Activated T-helper 17 cell treated with anti-CD3 and anti-CD28 coated beads, Interleukin-2, amount 50 U/mL, for 72 hours (primary cell): ENCODE measurements at places on chromosomes 16 and 17.

DNA sequence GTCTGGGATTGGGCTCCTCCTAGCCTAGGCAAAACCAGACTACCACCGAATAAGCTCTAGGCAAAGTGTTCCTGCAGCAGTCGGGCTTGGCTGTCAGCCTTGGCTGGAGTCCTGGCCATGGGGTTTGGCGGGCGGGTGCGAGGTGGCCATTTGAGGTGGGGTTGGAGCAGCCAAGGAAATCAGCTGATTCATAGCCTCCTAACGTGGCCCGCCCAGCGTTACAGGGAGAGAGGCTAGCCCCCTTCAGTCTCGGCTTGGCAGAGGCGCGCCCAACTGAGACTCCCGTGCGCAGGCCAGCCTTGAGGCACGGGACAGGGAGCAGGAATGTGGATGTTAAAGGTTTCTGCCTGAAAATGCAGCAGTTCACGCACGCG is 1.9 kb downstream of the PMP22 start:
- ATAC-seq: no peak

DNA sequence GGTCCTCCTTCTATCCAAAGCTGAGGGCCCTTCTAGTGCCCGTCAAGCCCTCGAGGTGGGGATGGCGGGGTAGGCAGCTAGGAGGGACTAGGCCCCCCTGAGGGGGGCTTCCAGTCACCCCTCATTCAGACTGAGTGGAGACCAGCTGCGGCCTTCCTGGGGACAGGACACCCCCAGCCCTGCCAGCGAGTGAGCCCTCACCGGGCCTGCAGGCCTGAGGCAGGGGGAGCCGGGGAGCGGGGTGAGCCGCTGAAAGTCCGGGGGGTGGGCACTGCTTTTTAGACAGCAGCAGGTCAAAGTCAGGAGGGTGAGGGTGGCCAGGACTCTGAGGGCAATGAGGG is 8.7 kb upstream of the KREMEN2 start:
- ATAC-seq: no peak

DNA sequence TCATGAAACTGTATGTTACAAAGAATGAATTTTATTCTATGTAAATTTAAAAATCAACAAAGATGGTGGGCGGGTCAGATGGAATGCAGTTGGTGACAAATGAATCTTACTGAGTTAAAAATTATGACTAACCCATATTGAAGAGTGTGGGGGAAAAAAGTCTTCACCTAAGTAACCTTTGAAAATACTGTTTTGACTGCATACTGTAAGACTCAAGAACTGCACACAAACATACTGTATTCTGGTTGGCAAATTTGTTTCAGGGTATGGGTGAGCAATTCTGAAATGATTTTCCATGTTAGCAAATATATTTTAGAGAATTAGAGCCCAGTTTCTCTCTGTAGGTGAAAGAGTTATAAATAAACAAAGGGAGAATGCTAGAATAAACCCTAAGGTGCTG is 153.7 kb upstream of the KCNJ18 start:
- ATAC-seq: peak; percentile 95

- no peak for ATAC-seq
Observed at GRCh38 chr16:62752854-62753253, 716.6 kb upstream of the CDH8 start.

GRCh38 chr16:67509016-67509415 is 19.6 kb upstream of the RIPOR1 start:
- no peak for ATAC-seq

DNA sequence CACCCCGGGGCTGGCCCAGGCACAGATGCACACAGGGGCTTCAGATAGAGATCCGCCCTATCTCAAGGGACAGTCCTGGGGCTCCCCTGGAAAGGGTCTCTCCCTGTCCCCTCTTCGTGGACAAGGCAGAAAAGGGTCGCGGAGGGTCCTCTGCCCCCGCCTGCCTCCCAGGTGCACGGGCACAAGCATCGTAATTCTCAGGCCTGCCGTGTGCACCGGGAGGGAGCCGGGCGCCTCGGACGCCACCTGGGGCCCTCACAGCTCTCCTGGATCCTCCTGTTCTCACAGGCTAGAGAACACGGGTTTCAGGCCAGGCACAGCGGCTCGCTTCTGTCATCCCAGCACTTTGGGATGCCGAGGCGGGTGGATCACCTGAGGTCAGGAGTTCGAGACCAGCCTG is 11.9 kb upstream of the PABPN1L start:
- no peak for ATAC-seq

DNA sequence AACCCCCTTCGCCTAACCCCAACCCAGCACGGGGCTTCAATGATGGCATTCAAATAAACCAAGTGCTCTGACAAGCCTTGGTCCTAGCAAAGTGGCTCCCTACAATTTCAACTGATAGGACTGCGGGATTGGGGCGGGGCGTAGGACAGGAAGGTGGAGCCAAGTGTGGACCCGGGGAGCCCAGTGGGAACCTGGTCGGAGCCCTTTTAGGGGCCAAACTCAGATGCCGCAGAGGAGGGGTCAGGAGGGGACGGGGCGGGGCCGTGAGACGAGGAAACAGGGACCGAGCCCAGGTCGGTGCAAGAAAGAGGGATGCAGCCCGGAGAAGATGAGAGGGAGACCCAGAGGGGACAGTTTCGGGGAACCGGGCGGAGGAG is 13.2 kb upstream of the CDIPT start:
- no peak for ATAC-seq

DNA sequence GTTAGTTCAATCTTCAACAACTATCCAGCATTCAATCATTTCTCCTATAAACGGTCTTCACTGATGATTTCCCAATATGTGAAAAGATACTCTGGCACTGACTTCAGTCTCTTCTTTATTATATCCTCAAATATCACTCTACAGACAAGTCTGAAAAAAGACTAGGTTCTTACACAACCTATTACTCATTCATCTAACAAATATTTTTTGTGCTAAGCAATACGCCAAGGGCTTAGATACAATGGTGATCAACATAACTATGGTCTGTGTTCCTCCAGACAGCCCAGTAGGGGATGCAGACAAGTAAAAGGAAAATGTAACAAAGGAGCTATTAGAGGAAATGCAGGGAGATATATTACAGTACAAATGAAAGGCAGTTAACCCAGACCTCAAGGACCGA is 63.9 kb downstream of the MYO1D start:
- no peak for ATAC-seq

- peak; percentile 58 for ATAC-seq
Observed at GRCh38 chr16:50681021-50681885, at the start of gene SNX20. Gene SNX20 (minus strand): TSS chr16:50681312. CDS start chr16:50677526, 3,786 bp downstream.

DNA sequence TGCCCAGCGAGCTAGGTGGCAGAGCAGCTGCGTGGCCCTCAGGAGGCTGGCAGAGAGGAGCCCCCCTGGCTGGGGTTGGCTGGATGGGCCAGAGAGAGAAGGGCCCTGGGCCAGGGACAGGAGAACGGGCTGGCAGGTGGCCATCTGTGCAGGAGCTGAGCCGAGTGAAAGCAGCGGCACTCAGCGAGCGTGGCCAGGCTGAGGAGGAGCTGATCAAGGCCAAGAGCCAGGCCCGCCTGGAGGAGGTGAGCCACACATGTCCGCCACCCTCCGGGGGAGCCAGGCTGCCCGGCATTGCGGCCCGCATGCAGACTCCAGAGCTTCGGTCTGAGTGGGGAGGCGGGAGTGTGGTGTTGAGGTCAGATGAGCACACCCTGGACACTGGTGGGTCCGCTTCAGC is 2.1 kb upstream of the RAC3 start:
- ATAC-seq: no peak

- ATAC-seq: no peak
Observed at GRCh38 chr17:278055-278675, 74.4 kb downstream of the RPH3AL start.

DNA sequence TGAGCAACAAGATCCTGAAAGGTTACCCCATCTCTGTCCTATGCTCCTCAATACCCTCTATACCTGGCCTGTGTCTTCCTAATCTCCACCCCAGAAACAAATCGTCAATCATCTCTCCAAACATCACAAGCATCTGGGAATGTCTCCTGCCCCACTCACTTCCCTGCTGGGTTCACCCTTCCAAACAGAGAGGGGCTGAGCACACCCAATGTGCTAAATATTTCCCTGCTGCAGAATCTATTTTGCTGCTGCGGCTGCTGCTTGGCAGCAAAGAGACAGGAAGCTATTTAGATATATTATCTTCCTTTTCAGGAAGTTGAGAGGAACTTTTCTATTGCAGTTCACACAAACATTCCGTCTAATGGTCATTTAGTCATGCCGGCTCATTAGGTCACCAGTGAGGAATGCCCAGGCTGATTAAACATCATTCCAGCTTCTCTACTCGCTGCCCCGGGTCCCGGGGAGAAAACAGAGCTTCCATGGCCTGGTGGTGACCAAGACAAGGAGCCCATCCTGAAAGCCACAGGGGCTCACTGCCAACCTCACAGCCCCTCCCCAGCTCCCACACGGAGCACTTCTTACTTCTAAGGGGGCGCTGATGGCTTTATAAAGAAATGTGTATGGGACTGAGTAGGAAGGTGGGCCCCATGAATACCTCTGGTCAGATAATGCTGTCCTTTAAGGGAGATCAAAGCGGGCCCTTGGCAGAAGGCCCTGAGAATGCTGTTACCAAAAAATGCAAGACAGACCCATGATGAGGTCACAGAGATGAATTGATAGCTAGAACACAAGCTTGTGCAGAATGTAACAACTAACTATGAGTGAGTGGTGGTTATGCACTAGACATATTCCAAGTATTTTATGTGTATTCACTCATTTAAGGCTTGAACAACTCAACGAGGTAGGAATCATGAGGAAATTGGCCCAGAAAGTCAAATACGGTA is 218.3 kb downstream of the SOX9 start:
- ATAC-seq: no peak

DNA sequence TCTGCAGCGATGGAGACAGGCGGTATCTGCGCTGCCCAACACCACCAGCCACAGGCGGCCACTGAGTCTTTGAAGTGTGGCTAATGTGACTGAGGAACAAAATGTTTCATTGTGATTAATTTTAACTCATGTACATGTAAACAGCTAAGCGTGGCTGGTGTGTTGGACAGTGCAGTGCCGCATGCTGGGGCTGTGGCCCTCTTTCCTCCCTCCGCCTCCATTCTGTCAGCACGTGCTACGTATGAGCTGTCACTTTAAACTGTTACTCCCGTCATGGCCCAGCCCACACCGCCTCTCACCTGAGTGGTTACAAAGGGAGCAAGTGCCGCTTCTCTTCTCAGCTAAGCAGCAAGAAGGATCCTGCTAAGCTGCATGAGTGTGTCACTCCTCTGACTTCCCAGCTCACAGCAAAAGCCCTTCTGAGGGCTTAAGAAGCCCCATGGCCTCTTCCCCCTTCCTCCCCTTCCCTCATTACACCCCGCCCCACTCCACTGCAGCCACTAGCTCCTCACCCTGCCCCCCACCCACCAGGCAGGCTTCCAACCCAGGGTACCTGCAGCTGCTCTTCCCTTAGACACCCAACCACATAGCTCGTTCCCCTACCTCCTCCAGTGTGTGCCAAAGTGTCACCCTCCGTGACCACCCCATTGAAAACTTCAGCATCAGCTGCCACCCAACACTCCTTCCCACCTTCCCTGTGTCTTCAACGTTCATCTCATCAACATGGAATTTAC is 15.0 kb downstream of the HASPIN start:
- peak; percentile 81 for ATAC-seq

DNA sequence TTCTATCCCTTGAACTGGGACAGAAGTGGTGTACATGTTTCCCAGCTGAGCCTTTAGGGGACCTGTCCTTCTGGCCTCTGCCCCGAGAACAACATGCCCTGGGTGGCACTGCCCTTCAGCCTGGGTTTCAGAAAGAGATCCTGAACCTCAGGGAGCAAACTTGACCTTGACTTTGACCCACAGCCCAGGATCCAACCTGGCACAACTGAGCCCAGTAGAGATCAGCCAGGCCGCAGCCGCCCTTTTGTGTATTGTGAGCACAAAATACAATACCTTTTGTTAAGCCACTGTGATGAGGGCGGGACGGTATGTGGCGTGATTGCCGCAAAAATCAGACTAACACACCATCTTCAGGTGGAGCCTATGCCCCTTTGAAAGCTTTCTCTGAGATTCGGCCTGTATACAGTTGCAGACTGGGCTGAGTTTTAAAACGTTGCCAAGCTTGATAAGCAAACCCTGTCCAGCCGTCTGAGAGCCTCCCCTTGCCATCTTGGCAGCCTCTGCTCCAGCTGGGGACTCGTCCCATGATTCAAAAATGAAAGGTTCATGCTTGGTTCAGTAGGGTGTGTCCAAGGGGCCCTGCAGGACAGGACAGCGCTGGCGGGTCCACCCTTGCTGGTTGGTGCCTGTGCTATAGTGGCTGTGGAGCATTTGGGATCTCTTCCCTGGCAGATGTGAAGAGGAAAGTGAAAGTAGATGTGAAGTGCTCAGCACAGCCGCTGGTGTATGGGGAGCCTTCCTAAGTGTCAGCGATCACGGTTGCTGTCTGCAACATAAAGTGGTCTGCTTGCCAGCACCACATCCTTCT is 40.3 kb downstream of the FOXL1 start:
- no peak for ATAC-seq

DNA sequence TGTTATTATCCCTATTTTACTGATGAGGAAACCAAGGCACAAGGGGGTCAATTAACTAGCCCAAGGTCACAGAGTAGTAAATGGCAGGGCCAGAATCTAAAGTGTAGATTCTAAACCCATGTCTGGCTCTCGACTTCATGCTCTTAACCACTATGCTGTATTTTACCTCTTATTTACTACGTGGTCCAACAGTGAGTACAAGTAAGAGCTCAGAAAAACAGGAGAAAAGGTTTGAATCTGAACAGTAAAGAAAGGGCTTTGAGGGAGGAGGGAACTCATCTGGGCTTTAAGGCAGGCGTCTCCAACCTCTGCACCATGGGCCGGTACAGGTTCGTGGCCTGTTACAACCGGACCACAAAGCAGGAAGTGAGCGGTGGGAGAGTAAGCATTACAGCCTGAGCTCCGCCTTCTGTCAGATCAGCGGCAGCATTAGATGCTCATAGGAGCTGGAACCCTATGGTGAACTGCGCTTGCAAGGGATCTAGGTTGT is 62.9 kb downstream of the SMURF2 start:
- ATAC-seq: peak; percentile 100

DNA sequence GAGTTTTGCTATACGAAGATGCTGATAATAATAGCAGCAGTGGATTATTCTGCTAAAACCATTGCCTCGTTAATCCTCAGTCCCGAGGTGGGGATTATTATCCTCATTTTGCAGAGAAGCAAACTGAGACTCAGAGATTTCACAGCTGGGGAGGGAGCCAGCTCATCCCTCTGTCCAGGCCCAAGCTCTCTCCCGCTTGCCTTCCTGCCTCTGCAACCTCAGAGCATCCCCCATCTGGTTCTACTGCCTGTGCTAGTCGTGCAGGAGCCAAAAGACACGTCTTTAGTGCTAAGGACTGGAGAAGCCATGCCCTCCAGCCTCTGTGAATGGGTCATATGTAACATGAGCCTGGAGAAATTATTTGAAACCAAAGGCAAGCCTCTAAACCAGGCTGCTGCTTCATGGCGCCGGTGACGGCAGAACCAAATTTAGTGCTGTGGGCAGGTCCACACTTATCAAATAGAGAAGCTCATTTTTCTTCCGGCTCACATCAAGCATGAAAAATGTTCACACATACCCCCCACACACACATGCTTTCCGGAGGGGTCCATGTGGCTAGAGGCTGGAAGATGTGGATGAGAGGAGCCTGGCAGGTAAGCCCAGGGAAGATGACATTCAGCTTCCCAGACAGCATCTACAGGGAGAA is 13.5 kb downstream of the MAPT start:
- no peak for ATAC-seq
